ENCODE measurements at places on chromosomes 2 and 18. TPM values are rescaled to one million over a fixed set of nuclear protein-coding genes. Genes with fewer than 3 reads are reported as not detected.

DNA sequence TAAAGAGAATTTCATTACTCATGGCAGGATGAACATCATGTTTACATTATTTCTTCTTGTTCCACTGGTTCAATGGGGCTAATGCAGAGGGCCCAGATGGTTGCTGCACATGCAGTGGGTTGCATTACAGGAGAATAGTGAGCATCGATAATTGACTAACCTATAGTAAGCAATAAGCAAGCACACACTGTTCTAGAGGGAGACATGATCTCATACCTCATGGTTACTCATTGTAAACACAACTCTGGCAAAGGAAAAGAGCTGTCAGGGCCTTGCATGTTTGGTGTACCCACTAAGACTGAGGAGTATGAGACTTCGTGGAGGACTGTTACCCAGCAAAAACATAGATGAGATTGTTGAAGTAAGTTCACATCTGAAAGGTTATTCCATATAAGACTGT, 885.6 kb upstream of the VRK2 start:
- no peak for DNase-seq

- DNase-seq: no peak
Measured at GRCh38 chr2:36339607-36340218, 15.9 kb upstream of the CRIM1 start.

DNA sequence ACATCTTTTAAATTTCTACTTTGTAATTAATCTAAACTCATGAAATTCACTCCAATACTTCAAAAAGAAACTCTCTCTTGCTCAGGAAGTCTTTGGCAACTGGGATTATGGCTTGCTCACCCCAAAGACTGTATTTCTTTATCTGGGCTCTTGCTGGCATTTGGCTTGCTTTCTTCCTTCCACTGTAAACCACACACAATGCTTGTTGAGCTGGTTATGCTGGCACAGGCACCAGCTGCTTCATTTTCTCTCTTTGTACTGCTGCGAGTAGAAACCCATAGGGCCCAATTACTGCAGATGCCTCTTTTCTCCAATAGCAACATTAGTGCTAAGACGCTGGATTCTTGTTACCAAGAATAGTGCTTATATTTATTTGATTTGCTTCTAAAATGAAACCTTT, 51.4 kb downstream of the SLC38A11 start:
- DNase-seq: no peak

TUBB8B gene
- not detected for total RNA-seq
